ENCODE measurements at places on chromosomes 4 and X.
A peak's percentile ranks its signal among the peaks of the same experiment; 100 is the strongest.

DNA sequence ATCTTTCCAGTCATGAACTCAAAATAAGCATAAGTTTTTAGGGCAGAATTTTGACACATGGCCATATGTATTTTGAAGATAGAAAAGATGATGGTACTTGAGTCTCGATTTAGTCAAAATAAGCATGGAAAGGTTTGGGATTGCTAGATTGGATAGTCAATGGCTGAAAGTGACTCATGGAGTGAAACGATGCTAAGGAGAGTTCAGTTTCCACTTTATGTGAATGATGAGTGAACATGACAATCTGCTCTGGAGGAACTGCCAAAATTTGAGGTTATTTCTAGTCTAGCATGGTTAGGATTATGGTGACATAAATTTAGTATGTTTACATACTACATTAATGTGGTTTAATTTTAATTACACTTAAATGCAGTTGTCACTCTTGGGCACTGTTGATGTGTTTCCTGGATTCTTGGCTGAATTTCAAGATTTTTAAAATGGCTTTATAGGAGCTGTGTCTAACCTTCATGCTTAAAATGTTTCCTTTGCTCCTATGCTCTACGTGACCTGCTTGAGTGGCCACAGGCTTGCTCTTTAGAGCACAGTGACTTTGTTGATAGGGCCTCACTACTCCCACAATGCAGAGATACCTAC lies 17.1 kb downstream of the DDX3X start:
- DNase-seq: no peak

DNA sequence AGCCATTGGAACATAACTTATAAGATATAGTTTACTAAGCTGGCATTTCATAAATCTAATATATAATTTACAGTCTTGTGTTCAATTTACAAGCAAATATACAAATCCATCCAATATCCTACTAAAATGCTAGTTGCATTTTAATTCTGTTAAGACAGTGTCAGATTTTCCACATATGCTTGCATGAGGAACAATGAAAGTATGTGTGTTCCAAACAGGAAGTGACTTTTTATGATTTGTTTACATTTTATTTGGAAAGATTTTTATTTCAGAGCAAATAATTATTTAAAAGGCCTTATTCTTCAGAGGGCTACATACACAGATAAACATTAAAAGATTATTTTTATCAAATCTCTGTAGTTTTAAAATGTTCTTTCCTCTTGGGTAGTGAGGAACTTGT lies 130.1 kb downstream of the KLHL34 start:
- no peak for DNase-seq

GRCh38 chrX:111719426-111720210 lies 38.6 kb downstream of the ALG13 start:
- no peak for DNase-seq

GRCh38 chrX:143017272-143017671 lies 8.5 kb upstream of the SPANXN4 start:
- DNase-seq: no peak

DNA sequence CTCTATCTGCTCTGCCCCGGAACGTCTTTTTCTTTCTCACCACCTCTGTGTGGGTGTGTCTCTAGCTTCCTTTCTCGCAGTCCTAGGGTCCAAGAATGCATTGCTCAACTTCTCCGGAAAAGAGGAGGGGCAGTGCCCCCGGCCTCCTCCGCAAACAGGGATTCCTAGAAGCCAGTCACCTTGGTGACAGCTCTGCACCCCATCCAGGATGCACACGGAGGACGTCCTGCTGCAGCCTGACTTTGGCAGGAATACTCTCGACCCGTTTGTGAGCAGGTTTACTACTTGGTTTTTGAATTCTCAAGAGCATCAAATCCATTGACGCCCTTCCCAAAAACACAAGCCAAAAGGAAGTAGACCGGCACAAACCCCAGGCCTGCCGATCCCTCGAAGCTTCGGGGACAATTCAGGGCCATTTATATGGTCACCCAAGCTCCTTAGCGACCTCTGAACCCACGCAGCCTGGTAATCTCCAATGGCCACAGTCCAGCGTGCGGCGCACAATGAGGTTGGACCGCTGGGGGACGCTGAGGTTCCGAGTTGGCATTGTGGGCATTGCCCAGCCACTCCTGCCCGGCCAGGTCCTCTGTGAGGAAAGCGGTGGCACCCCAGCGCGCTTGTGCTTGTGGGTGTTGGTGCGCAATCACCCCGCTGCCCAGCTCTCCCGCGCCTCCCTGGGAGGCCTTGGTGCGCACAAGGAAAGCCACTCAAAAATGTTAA lies 9.8 kb downstream of the NKX3-2 start:
- no peak for DNase-seq

GRCh38 chrX:4670606-4671005 lies 957.2 kb upstream of the PRKX start:
- no peak for DNase-seq

- no peak for DNase-seq
Measured at GRCh38 chr4:176303938-176304337, 15.8 kb upstream of the SPCS3 start.

GRCh38 chrX:135923353-135923752 lies 29.8 kb downstream of the SAGE1 start:
- DNase-seq: no peak

- DNase-seq: no peak
Measured at GRCh38 chrX:19382555-19383145, 38.9 kb downstream of the PDHA1 start.

- no peak for DNase-seq
Measured at GRCh38 chr4:76061982-76062381, 12.5 kb upstream of the ART3 start.

DNA sequence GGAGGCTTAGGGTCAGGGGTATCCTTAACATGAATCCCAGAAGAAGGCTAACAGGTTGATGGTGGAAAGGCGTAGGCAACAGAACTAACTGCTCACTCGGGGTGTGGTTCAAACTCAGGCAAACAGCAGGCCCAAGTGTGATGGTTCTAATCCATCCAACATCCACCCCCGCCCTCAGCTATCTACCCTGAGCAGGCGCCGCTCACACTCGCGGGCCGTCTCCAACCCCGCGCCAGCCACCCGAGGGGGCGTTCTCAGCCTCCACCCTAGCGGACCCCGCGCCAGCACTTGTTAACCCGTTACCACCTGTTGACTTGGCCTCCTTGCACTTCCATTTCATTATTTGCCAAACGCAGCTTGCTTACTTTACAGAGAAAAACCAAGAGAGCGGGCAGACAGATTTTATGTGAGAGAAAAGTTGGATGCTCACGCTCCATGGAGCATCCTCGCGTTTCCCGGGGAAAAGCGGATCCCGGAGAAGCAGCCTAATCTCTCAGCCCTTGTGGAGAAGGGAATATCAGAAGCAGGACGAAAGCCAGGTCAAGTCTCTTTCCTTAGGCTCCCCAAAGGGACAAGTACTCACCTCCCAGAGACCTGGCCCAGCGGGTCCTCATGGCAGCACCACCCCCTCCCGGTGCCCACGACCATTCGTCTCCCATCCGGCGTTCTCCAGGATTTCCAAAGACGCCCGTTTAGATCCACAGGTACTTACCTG lies 773 bp downstream of the SNCA start:
- no peak for DNase-seq

DNA sequence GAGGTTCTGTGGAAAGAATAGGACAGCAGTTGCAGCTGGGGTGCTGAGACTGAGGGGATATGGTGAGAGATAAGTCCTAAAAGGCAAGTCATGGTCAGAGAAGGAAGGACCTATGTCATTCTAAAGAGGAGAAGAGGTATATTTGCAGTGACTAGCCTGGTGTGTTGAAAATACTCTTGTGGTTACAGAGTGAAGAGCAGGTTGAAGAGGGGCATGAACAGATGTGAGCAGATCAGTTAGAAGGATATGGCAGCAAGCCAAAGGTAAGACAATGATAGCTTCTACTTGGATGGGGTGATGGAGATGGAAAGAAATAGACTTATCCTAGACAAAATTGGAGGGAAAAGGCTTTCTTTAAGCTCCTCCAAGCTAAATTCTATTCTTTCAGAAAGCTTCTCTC lies 469.8 kb upstream of the CPEB2 start:
- no peak for DNase-seq

GRCh38 chr4:96228463-96228862 lies 388.6 kb downstream of the PDHA2 start:
- no peak for DNase-seq

DNA sequence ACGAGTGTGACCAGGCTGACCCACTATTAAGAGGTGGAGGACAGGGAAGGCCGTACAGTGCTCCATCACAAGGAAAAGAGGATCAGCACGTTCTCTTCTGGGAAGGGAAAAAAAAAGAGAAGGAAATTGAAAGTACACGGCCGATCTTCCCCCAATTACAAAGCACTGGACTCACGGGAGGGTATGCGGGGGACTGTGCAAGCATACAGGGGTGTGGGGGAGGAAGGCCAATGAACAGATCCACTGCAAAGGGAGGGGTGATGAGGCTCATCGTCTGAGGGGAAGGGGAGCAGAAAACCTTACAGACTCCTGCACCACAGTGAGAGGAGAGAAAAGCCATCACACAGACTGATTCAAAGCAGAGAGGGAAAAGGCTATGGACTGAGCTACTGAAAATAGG lies 1.1 kb downstream of the ELK1 start:
- DNase-seq: no peak

- peak; percentile 62 for DNase-seq
Measured at GRCh38 chrX:153900831-153901752, 3.4 kb upstream of the AVPR2 start.

GRCh38 chrX:66130469-66130868 lies 33.6 kb upstream of the HEPH start:
- no peak for DNase-seq

- no peak for DNase-seq
Measured at GRCh38 chrX:24055043-24055356, 244 bp downstream of the EIF2S3 start.

GRCh38 chr4:152259866-152260265 lies 276.0 kb downstream of the FBXW7 start:
- peak; percentile 28 for DNase-seq

GRCh38 chrX:149453030-149453429 lies 52.1 kb downstream of the IDS start:
- DNase-seq: no peak

- DNase-seq: peak; percentile 71
Measured at GRCh38 chr4:159360549-159360948, 257.7 kb downstream of the RAPGEF2 start.

- DNase-seq: peak; percentile 37
Measured at GRCh38 chrX:10892621-10893225, 218.4 kb upstream of the HCCS start.

DNA sequence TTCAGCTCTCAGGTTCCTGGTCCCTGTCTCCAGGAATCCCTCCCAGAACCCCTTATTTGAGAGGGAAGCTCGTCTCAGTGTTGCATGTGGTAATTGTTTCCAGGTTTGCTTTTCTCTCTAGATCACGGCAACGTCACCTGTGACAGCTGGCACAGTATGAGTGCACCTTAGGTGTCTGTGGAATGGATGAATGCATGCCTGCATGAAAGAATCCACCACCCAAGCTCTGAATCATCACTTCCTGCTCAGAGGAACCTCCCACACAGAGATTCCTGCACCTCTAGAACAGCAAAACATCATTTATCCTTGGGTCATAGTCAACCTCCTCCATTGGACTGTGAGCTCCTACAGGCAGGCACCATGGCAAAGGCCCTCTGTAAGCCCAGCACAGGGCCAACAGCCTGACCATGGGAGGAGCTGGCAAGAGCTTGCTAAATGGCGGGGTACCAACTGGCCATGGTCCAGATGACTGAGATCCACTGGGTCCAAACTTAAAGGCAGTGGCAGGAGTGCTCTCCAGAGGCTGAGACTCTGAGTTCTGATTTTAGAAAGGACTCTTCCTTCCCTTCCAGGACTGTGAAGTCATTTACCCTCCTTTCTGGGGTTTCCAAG lies 116.2 kb downstream of the SLC2A9 start:
- DNase-seq: no peak

DNA sequence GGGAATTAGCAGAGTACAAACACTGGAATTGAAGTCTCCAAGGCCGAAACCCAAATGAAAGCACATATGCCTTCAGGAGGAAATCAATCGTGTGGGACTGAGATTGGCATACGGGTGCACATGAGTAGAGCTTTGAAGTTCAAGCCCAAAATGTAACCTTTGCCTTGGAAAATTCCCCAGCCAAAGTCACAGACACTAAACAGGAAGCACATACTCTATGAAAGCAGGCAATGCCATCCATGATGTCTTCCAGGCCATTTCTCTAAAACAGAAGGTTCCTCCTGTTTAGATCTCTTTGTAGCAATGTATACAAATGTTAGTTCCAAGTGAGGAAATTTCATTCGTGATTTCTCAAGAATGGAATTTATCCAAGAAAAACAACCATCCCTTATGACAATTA lies 162.5 kb downstream of the COL4A6 start:
- no peak for DNase-seq

DNA sequence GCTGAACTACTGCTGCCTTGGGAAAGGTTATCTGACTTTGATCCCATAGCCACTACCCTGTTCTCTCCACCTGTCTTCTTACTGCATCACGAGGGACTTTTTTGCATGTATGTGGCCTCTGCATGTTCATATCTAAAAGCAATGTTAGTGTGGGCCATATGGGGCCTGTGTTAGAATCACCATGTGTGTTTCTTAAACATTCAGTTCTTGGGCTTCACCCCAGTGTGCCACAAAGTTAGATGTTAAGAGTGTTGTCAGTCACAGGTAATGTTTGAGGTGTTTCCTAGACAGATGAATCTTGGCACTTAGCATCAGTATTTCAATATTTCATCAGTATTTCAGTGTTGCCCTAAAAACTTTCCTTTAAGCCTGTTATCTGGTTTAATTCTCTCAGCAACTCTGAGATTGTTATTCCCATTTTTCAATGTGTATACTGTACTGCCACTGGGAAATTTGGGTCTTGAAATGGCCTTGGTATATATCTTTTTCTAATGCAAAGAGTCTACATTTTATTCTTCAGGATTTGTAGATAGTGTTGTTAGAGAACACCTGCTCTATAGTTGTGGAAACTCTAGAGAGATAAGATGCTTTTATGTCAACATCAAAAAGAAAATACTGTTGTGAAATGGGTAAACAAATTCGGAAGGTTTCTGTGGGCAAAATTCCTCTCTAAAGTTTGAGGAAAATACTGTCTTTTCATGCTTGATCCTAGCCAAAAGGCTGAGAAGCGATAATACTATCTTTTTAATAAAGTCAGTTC lies 259.7 kb downstream of the BMPR1B start:
- no peak for DNase-seq

DNA sequence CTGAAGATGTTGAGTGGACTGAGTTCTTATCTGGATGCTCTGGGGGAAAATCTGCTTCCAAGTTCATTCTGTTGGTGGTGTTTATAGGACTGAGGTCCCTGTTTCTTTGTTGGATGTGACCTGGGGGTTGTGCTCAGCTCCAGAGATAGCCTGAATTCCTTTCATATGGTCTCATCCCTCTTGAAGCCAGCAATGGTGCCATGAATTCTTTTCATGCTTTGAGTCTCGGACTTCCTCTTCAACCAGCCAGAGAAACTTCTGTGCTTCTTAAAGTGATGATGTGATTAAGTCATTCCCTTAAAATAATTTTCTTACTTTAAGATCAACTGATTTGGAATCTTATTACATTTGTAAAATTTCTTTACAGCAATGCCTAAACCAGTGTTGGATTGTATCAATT lies 233.8 kb upstream of the UGT8 start:
- peak; percentile 88 for DNase-seq

- DNase-seq: peak; percentile 44
Measured at GRCh38 chr4:1130316-1131186, 17.2 kb upstream of the RNF212 start.

- DNase-seq: no peak
Measured at GRCh38 chr4:139184129-139184528, 7.1 kb upstream of the ELF2 start.

All from fibroblast of skin of left quadriceps (primary cell).